Hematopoietic multipotent progenitor cell treated with erythropoietin and hydrocortisone succinate and interleukin-3 and kit ligand, for 6 days (in vitro differentiated cells): ENCODE measurements at places on chromosomes 3 and 15.

DNA sequence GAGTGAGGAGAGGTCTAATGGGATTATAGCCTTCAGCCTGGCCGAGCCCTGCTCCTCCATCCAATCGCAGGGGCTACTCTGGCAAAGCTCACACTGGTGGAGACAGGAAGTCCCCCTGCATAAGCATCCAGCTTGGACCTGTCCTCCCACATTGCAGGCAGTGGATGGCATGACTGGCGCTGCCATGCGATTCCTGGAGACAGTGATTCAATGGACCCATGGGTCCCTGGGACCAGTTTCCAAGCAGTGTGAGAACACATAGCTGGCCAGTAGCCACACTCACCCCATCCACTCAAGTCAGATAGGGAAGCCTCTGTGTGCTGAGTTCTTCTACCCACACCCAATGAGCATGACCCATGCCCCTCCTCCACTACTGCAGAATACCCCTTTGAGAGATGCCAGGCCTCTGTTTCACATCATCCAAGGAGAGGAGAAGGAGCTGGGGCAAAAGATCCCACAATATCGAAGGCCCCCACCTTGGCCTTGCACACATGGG, 18.1 kb upstream of the POC1A start:
- DNase-seq, result no peak

GRCh38 chr3:120682095-120682681, at the start of gene HGD:
Gene HGD, minus strand, starts transcription at chr3:120682239. Its CDS starts 128 bp downstream, at chr3:120682111.
- no peak for DNase-seq

DNA sequence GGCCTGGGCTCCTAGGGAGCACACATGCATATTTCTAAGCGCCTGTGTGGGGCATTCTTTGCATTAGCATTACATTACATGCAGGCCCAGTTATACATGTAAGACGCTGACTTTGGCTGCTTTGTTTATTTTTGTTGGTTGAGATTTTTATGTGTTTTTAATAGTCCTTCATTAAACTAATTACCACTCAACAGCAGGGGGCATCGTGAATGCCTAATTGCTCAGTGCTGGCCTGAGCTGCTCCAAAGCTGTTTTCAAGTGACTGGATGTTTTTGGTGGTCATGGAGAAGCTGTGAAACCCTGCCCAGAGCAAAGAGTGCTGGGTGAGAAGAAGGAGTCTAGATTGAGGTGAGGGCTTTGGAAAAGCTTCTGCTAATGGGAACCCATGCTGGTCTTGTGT, 41.5 kb downstream of the GPD1L start:
- DNase-seq, result no peak

GRCh38 chr3:130800829-130801228, 54.2 kb upstream of the PIK3R4 start:
- DNase-seq, result no peak

DNA sequence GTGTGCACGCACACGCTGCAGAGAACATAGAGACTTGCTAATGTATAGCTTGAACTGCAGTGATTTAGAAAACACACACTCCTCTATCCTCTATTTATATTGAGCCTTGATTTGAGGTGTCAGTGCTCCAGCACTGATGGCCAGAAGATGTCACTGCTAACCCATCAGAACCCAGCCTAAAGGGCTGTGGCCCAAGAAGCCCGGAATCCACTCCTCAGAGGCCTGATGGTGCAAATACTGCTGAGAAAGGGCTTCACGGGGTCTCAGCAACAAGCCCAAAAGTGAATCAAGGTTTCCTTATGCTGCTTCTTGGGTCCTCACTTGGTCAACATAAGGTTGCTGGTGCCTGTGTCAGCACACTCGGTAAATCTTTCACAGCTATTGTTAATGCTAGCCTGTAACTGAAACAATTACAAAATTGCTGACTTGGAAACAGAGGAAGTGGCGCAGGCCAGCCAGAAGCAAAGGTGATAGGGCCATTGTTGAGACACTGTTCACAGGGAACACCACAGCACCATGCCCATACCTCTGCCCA, 60.3 kb downstream of the HEG1 start:
- DNase-seq, result peak; percentile 78

GRCh38 chr15:38613085-38613484, 48.5 kb upstream of the RASGRP1 start:
- DNase-seq, result no peak
